ENCODE measurements at places on chromosomes 12 and 14.
A peak's percentile ranks its signal among the peaks of the same experiment; 100 is the strongest.

- DNase-seq, result peak; percentile 45
These were observed 19.1 kb upstream of the DHRS7 start for GRCh38 chr14:60184146-60184904.

DNA sequence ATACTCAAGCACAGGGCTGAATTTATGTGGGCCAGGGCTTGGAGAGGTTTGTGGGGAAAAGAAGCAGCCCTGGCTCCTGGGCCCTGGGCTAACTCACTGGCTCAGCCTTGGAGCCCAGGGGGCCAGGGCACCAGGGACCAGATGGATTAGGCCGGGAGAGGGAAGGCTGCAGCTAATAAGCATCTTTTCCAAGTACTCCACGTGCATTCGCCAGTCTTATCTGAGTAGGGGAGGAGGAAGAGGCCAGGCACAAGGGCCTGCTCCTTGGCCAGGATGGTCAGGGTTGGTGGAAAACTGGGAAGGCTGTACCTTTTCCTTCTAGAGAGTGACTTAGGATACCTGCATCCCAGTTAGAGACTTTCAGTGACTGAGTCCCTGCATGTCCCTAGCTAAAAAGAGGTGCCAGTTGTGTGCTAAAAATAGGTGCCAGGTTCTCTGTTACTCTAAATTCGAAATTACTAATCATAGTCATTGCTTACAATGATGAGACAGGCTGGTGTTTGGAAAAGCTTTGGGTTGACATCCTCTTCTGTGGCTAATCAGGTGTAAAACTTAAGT lies 1.3 kb downstream of the GLRX5 start:
- no peak for DNase-seq

GRCh38 chr14:59328454-59328853 lies 136.7 kb downstream of the GPR135 start:
- DNase-seq, result no peak

- no peak for DNase-seq
These were observed 2.8 kb downstream of the VPS29 start for GRCh38 chr12:110498984-110499706.

GRCh38 chr12:4807813-4808212 lies 87.6 kb downstream of the GALNT8 start:
- DNase-seq, result no peak

- DNase-seq, result peak; percentile 25
These were observed 48.5 kb upstream of the CSRP2 start for GRCh38 chr12:76927170-76927784.

- DNase-seq, result no peak
These were observed 1128.3 kb upstream of the FLRT2 start for GRCh38 chr14:84401631-84402030.

- no peak for DNase-seq
These were observed 10.7 kb downstream of the TTC5 start for GRCh38 chr14:20295067-20295466.

DNA sequence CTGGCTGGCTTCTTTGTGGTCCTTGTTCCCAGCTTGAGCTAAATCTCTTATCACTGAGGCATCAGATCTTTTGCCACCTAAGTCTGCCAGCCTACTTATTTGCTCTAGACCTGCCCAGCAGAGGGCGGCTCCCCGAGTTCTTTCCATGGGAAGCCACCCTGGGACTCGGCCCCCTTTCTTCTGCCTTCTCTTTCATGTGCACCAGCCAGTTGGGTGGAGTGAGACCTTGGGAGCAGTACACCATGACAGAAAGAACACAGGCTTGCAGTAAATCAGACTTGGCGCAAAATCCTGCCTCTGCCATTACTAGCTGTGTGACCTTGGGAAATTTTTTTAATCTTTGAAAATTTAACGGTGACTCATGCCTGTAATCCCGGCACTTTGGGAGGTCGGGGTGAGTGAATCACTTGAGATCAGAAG lies 7.4 kb downstream of the SMAGP start:
- DNase-seq, result peak; percentile 42

- DNase-seq, result no peak
These were observed 6.4 kb downstream of the FKBP4 start for GRCh38 chr12:2801044-2801783.

GRCh38 chr12:38646146-38646545 lies 259.2 kb downstream of the CPNE8 start:
- no peak for DNase-seq

- no peak for DNase-seq
These were observed 191.6 kb upstream of the NUDT4 start for GRCh38 chr12:93186131-93186530.

- no peak for DNase-seq
These were observed 90.1 kb upstream of the DAAM1 start for GRCh38 chr14:59098377-59098776.

DNA sequence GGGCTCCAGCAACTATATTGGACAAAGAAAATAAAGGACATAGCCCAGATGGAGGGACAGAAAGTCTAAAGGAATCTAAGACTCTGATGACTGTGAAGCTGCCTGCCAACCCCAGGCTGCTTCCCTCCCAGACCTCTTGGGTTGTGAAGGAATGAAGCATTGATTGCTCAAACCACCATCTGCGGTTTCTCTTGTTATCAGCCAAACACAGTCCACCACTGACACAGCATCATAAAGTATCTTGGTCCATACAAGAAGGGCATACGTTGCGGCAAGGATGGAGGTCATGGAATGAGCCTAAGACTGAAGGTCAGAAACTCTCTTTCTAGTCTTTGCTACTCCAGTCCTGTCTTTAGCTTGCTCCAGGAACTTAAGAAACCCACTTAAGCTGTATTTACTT lies 58.5 kb upstream of the PLXNC1 start:
- no peak for DNase-seq

DNA sequence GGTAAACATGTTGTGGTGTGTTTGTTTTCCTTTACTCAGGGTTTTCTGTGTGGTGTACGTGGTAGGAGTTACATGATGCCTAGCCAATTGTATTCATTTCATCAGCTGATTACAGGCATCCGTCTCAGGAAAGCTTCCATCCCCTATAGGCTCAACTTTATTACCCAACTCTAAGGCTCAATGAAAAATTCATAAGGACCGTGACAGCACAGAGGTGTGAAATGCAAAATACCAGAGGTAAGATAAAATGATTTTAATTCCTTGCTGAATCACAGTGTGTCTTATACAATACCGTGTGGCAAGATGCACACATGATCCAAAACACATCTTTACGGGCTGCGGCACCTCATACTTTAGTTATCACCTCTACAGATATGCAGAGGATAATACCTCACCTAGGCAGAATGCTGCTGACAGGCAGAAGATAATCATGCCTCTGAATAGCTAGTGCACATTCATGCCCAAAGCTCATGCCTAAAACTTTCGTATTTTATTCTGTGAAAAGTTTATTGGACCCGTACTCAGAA lies 87.2 kb upstream of the DIO2 start:
- DNase-seq, result no peak

DNA sequence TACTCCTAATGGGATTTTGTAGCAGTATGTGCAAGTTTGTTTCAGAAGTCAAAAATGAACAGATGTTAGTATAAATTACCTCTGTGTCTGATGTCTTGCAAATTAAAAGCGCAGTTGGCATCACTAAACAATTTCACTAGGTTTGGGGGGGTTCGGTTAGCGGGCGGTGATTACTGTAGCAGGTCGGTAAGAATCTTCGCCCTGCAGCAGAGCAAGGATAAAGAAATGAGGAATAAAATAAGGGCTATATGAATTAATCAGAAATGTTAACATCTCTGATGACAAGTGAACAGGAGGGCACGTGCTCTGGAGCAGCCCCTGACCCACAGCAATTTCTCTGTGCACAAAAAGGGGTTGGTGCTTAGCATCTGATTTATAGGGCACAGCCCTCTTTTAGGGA lies 43.6 kb upstream of the VSX2 start:
- no peak for DNase-seq

DNA sequence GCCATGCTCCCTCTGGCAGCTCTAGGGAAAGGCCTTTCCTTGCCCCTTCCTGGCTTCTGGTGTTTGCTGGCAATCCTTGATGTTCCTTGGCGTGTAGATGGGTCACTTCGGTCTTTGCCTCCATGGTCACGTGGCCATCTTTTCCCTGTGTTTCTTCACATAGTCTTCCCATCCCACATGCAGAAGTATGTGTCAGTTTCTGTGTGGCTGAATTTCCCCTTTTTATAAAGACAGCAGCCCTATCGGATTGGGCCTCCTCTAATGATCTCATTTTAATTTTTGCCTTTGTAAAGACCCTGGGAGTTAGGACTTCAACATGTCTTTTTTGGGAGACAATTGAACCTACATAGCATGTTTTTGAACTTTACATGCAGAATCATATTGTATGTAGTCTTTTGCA lies 107.2 kb upstream of the FGD4 start:
- no peak for DNase-seq

GRCh38 chr12:31280183-31280582 lies 45.8 kb downstream of the SINHCAF start:
- DNase-seq, result no peak

DNA sequence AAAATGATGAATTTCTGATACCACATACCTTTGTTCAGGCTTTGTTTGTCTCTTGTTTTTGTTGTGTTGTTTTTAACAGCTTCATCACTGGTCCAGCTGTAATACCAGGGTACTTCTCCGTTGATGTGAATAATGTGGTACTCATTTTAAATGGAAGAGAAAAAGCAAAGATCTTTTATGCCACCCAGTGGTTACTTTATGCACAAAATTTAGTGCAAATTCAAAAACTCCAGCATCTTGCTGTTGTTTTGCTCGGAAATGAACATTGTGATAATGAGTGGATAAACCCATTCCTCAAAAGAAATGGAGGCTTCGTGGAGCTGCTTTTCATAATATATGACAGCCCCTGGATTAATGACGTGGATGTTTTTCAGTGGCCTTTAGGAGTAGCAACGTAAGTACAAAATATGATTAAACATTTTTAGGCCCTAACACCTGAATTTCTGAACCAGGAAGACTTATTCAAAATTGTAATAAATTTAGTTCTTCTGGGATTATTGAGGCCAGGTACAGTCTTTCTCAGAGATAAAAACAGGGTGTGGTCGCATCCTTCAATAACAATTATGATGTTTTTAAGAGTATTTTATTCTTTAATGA lies 22.4 kb downstream of the RXYLT1 start:
- no peak for DNase-seq

DNA sequence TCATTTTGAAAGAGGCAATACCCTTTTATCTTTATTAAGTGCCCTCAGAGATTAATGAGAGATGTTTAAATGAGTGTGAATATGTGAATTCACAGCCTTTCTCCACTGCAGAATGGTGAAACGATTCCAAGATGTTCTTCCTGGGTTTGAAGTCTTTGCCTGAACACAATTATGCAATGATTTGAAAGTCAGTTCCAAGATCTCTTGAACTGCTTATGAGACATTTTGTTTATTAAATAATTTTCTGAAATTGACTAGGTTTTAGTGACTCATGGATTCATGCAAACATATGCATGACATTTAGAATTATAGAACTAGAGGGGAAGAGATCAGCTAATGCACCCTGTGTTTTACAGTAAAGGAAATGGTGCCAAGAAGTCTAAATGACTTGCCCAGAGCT lies 118.1 kb upstream of the SLC38A2 start:
- DNase-seq, result no peak

- DNase-seq, result no peak
These were observed 153.6 kb upstream of the FKBP4 start for GRCh38 chr12:2641207-2641606.

DNA sequence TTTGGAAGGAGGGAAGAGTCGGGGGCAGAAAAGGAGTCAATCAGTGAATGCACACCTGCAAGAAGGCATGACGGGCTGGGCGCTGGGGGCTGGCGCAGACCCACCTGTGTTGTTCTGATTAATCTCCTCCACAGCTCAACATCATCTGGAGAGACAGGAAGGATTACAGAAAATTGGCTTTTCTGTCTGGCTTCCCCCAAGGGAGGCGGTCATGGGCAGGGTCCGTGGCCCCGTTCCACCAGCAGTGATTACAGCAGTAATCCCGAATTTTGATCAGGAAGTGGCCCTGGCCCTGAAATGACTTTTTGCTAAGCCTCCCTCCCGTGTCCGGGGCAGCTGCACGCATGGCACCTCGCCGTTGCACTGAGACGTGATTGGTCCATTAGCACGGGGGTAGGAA lies 24.4 kb upstream of the GALNT9 start:
- no peak for DNase-seq

GRCh38 chr12:8156845-8157244 lies at the start of gene ZNF705A:
TSS of gene ZNF705A (plus strand) at chr12:8157015. CDS start at chr12:8172626, 15,611 bp downstream.
- DNase-seq, result no peak

DNA sequence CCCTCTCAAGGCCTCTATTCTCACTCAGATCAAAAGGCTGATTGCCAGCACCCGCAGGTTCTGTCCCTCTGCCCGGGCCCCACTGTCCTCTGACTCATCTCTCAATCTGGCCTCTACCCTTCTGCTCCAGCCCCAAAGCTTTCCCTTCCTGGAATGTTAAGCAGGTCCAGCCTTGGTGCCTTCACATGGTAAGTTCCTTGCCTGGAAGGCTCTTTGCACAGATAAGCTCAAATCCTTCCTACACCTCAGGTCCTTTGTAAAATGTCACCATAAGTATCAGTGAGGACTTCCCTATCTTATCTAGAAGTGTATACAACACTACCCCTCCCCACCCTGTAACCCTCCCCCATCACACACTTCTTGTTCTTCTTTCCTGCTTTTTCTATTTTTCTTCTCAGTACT lies 22.2 kb downstream of the LPCAT3 start:
- no peak for DNase-seq

DNA sequence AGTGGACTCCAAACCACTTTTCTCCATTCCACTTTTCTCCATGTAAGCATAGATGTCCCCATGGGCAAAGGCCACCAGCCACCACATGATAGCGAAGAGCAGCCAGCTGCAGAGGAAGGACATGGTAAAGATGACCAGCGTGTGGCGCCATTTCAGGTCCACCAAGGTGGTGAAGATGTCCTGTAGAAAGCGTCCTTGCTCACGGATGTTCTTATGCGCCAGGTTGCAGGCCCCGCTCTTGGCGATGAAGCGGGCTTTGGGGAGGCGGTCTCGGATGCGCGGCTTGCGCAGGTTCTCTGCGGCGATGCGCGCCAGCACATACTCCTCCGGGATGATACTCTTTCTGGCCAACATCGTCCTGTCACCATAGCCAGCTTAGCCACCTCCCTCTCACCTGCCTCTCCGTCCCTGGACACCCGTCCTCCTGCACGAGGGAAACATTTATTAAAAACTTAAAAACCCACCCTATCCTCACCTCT lies 1.2 kb downstream of the KCNJ8 start:
- no peak for DNase-seq

- no peak for DNase-seq
These were observed 267.7 kb downstream of the MED13L start for GRCh38 chr12:116009805-116010204.

GRCh38 chr12:32178341-32179010 lies 71.8 kb downstream of the BICD1 start:
- DNase-seq, result no peak

GRCh38 chr12:124497658-124498057 lies 69.8 kb downstream of the NCOR2 start:
- DNase-seq, result no peak

DNA sequence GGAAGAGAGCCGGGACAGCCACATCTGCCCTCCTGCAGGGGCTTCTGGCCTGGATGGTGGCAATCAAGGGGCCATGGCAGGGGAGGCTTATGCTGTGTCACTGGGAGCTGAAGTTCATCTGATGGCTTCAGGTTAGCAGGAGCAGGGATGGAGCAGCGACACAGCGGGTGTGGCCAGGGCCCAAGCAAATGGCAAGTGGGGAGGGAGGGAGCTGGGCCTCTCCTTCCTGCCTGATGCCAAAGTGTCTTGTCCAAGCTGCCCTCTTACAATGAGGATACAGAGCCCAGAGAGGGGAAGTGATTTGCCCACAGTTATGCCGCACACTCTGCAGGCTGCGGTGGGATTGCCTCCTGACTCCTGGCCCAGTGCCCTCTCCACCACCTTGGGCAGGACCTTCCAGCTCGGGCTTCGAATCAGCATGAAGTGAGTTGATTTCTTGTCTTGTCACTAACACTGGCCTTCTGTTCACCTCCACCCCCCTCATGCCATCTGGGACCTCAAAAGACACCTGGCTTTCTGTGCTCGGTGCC lies 51.3 kb downstream of the IQSEC3 start:
- no peak for DNase-seq

Data from CD4-positive, alpha-beta T cell treated with Interleukin-6 for 4 hours (primary cell).